Cardiac fibroblast (primary cell): ENCODE measurements at places on chromosomes 6 and 20.

DNA sequence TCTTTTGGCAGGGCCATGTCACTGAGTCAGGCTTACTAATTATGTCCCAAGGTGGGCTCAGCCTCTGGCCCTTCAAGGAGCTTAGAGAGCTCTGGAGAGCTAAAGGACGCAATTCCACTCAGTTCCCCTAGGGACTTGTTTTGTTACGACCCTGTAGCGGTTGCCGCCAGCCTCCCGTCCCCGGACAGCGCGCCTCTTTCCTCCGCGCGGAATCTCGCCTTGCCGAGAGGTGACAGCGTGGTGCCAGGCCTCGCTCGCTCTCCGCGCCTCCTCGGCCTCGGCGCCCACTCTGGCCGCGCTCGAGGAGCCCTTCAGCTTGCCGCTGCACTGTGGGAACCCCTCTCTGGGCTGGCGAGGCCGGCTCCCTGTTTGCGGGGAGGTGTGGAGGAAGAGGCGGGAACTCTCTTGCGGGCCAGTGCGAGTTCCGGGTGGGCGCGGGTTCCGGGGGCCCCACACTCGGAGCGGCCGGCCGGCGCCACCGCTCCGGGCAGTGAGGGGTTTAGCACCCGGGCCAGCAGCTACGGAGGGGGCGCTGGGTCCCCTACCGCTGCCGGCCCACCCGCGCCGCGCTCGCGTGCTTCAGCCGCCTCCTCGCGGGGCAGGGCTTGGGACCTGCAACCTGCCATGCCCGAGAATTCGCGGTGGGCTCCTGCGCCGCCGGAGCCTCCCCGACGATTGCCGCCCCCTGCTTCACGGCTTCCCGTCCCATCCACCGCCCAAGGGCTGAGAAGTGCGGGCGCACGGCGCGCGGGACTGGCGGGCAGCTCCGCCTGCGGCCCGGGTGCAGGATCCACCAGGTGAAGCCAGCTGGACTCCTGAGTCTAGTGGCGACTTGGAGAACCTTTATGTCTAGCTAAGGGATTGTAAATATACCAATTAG is 9.9 kb upstream of the ZNF311 start:
- DNase-seq = peak; percentile 11

DNA sequence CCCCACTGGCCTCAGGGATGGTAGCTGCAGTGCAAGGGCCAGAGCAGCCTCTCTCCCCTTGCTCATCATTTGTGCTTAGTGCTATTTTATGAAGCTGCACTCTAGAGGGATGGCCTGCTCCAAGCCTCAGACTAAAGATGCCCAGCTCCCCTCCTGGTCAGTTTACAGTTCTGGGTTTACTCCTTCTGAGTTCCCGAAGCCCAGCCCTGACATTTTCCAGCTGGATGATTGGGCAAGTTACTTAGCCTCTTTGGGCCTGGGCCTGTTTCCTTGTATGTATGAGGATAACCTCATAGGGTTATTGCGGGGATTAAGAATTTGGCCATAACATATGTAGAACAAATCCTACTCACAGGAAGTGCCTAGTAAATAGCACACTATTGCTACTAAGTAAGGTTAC is 31.8 kb upstream of the EMILIN3 start:
- DNase-seq = no peak

DNA sequence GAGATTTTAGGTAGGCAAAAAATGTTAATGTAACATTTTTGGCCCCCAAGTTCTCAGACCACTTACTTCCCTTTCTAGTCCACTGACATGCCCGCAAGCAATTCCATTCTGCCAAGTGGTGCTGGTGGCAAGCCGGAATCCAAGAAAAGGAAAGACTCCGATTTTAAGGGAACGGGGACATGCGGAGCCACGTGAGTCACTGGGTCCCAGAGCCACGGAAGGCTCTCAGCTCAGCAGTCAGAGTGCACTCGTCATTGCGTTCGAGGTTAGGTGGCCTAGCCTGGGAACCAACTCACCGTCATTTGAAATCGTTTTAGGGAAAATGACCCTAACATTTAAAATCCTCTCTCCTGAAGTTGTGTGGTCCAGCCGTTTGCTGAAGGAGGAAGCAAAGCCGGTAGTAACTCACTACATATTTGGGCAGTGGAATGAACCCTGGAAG is 711 bp upstream of the SIRT5 start:
- peak; percentile 63 for DNase-seq

- DNase-seq = peak; percentile 92
Measured at GRCh38 chr20:50992733-50993457, 30.0 kb downstream of the KCNG1 start.

DNA sequence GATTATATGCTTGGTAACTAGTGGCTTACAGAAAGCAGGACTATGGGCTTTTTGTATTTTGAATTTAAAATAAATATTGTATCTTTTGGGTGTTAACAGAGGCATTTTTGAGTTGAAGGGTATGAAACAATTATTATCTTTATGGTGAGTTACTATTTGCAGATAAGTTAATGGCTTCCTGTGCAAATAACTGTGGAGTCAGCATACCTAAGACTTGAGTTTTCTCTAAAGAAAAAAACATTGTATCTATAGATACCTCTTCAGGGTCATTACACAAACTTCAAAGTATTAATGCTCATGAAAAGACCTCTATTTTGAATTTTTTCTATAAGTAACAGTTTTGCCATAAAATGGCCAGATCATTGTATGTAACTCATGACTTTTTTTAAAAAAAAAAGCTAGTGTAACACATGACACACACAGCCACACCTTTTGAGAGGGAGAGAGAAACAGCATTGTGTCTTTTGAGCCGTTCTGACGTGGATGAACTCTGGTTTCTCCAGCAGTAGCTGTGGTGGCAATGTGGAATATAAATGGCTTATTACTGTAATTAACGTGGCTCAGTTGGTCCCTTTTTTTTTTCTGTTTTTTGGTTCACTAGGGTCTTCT is 36.3 kb downstream of the PLEKHG1 start:
- DNase-seq = no peak

- DNase-seq = peak; percentile 51
Measured at GRCh38 chr6:154767003-154767723, 33.9 kb downstream of the SCAF8 start.

DNA sequence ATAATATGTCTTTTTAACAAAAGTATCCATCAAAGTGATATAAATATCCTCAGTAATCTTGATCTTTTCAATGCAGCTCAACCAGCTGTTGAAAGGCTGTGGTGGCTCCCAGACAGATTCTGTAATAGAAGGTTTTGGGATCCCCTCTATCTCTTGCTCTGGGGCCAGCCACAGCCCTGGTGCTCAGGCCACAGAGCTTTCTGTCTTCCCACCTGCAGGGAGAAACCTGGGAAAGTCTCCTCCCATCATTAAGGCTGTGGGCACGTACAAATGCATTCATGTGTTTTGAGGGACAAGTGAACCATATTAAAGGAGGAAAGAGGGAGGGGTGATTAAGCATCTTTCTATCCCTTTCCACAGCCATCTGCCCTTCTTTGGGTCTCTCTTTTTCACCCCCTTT is 183.1 kb downstream of the PRDM13 start:
- no peak for DNase-seq

- DNase-seq = no peak
Measured at GRCh38 chr6:147366290-147366689, 142.2 kb upstream of the SAMD5 start.

DNA sequence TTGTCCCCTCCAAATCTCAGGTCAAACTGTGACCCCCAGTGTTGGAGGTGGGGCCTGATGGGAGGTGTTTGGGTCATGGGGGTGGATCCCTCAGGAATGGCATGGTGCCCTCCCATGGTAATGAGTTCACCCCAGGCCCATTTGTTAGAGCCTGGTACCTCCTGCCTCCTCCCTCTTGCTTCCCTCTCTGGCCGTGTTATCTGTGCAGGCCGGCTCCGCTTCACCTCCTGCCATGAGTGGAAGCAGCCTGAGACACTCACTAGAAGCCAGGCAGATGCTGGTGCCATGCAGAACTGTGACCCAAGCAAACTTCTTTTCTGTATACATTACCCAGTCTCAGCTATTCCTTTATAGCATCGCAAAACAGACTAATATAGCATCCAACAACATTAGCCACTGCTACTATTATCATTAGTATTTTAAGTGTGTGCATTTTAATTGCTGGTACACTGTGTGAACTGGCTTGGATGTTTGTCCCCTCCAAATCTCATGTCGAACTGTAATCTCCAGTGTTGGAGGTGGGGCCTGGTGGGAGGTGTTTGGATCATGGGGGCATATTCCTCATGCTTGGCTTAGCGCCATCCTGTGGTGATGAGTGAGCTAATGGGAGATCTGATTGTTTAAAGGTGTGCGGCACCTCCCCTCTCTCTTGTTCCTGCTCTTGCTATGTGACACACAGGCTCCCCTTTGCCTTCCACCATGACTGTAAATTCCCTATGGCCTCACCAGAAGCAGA is 12.2 kb upstream of the OSER1 start:
- no peak for DNase-seq

DNA sequence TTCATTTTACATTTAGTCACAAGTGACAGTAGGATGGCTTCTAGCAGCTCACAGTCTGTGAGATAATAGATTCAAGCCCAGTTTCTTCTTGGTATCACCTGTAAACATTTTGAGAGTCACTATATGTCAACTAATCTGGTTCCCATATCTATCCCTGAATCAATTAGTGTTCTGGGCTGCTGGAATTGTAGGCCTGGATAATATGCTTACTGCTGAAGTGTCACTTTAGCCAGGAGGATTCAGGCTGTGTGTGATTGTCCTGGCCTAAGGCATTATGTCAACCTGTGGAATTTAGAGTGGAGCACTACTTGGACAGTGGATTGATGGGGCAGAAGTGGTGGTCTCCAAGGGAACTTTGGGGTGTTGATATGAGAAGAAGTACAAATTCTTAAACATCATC is 1071.8 kb upstream of the CITED2 start:
- no peak for DNase-seq

DNA sequence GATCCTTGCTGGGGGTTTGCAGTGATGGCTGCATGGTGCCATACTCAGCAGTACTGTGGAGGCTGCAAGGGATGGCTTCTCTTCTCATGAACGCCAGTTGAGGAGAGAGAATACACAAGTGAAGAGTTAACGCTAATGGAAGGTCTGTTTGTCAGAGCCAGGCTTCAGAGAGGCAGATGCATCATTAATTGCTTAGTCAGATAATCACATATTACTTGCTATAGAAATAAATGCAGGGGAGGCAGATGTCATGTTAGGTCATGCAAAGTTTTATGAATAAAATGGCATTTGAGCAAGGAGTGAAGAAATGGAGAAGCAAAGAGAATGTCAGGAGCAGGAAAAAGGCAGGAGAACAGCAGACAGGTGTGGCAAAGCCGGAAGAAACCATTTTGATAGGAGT is 51.2 kb downstream of the CDS2 start:
- DNase-seq = no peak

- no peak for DNase-seq
Measured at GRCh38 chr20:49675368-49676151, 38.1 kb downstream of the B4GALT5 start.

- no peak for DNase-seq
Measured at GRCh38 chr6:90274451-90275030, 22.1 kb downstream of the BACH2 start.

- no peak for DNase-seq
Measured at GRCh38 chr6:29710281-29710941, 12.8 kb upstream of the HLA-F start.

- no peak for DNase-seq
Measured at GRCh38 chr6:71031912-71032311, 75.1 kb upstream of the B3GAT2 start.

DNA sequence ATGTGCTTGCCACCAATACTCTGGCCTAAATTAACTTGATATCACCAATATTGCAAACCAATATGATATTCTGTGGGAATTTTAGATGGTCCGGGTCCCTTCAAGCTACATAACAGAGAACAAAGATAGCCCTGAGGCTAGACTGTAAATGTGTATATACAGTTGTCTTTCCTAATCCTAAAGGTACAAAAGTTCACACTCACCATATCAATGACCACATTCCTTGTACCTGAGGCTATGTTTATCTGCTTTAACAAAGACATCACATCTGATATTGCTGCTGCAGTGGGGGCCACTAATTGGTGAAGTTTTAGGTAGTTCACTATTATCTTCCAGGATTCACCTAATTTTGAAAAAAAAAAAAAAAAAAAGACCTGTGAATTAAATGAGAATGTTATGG is 38.6 kb upstream of the VGLL2 start:
- DNase-seq = no peak

GRCh38 chr6:132247381-132248159 is 153.7 kb downstream of the MOXD1 start:
- DNase-seq = no peak

DNA sequence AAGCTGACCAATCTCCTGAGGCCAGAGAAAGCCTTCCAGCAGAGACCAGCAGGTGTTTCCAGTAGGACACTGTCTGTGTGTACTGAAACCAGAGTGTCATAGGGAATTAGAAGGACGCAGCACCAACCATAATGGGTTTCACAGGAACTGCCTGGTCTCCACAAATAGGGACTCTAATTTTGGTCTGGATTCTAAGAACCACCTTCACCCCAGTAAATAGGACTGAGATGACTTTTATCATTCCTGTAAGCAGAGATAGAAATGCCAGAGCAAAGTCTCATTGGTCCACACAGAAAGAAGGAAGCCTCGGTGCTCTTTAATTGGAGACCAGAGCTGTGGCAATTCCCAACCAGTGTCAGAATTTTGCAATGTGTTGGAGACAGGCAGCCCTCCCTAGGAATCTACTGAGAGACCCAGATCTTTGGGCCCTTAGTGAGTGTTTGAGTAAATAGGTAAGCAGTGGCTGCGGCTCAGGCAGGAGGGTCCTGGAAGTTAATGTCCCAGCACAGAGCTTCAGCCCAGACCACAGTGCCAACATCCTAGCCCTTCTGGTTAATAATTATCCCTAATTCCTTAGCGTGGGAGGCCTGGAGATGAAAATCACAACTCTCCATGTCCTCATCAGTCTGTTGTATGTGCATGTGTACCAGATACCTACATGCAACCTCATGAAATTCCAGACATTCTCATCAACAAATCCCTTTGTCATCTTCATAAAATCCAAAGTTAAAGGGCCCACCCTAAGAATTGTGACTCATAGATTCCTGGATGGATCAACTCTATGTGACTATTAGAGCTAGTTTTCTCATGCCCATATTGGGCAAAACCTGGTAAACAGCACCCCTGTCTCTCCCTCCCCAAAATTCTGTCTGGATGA is 81.2 kb downstream of the UNC5CL start:
- DNase-seq = peak; percentile 31

- no peak for DNase-seq
Measured at GRCh38 chr6:111850295-111850937, 22.8 kb downstream of the FYN start.

- no peak for DNase-seq
Measured at GRCh38 chr20:5745416-5746030, 4.7 kb upstream of the SHLD1 start.

GRCh38 chr20:62047666-62048345 is 17.9 kb downstream of the TAF4 start:
- DNase-seq = no peak

- peak; percentile 42 for DNase-seq
Measured at GRCh38 chr6:108838101-108838717, 10.0 kb upstream of the ARMC2 start.

- DNase-seq = no peak
Measured at GRCh38 chr6:82957171-82957867, 108.3 kb downstream of the UBE3D start.

- DNase-seq = peak; percentile 62
Measured at GRCh38 chr20:45946149-45946970, 11.9 kb downstream of the PCIF1 start.

GRCh38 chr20:59078231-59078630 is 35.6 kb upstream of the PRELID3B start:
- DNase-seq = no peak

GRCh38 chr6:106360989-106361430 is 493 bp downstream of the CRYBG1 start:
- no peak for DNase-seq
